ENCODE measurements at places on chromosomes 2 and 18.

DNA sequence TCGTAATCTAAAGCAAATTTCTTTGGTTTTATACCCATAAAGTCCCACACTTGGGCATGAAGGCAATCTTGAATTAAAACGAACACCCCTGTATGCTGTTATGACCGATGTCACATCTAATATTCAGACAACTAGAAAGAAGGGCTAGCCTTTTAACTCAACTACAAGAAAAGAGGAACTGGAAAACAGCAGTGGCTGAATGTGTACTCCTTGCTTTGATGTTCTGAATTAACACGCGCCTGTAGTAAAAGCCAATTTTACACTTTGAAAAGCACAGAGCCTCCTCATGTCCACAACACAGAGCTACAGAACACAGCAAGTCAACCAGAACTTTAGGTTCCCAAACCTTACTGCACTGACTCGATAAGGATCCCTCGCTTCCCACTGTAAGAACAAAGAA, 147.6 kb downstream of the HDAC4 start:
- DNase-seq, result no peak

DNA sequence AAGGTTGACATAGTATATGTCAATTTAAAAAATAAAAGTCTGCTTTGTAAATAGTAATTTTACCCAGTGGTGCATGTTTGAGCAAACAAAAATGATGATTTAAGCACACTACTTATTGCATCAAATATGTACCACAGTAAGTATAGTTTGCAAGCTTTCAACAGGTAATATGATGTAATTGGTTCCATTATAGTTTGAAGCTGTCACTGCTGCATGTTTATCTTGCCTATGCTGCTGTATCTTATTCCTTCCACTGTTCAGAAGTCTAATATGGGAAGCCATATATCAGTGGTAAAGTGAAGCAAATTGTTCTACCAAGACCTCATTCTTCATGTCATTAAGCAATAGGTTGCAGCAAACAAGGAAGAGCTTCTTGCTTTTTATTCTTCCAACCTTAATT, 78.6 kb upstream of the CSRNP3 start:
- DNase-seq, result no peak

- DNase-seq, result no peak
Observed at GRCh38 chr2:31415421-31415820, 879 bp upstream of the XDH start.

- DNase-seq, result no peak
Observed at GRCh38 chr2:65663831-65664407, 231.5 kb upstream of the SPRED2 start.

- DNase-seq, result no peak
Observed at GRCh38 chr2:24721470-24721869, 71.7 kb downstream of the PTRHD1 start.

GRCh38 chr18:41320100-41320499, 634.9 kb upstream of the PIK3C3 start:
- DNase-seq, result no peak

GRCh38 chr18:79352432-79352831, 43.3 kb upstream of the NFATC1 start:
- DNase-seq, result no peak

DNA sequence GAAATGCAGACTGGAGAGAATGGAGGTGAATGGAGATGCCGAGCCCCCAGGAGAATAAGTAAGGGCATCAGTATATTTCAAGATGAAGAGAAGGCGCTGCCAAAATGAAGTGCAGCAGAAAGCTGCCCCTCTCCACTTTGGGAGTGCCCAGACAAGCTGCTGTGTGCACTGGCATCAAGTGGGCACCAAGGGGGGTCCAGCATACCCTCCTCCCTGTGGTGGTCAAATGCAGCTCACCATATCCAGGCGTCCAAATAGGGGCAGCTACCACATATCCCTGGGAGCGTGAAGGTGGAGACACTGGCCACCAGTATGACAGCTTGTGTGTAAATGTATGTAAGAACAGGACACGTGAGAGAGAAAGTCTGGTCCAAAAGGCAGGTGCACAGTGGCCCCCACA, 236.6 kb downstream of the KLHL29 start:
- no peak for DNase-seq

- no peak for DNase-seq
Observed at GRCh38 chr2:85852152-85852840, 36.5 kb downstream of the ST3GAL5 start.

DNA sequence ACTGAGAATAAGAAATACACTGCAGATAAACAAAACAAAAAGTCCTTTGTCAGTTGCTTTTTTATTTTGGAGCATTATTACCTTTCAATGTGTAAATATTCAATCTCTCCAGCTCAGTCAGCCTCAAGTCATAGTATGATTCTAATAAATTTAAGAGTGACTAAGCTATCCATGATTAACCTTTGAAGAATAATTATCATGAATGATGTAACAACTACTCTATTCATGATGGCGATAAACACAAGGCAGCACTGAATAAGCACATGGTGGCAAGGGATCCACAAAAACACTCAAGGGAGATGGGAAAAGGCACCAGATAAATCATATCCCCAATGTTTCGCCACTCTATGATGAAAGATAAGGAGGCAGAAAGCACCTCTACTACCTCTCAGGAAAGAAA, 67.0 kb downstream of the MAP4K3 start:
- no peak for DNase-seq

GRCh38 chr2:111522231-111522768, 361.7 kb downstream of the ANAPC1 start:
- DNase-seq, result no peak

DNA sequence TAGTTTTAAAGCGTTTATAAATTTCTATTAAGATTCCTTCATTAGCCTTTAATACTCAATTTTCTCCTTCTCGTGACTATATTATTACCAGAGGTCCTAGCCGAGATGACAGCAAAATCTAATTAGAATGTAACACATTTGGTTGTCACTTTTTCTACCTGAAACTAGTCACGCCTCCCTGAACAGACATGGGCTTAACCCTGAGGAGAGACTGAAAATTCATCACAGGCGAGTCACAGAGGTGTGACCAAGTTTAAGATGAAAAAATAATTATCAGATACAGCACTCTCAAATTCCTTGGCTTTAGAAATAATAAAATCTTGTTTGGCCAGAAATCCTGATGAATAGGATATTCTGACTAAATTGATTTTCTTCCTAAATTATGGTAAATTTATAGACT, 834.4 kb upstream of the SLC39A10 start:
- no peak for DNase-seq

GRCh38 chr2:106840818-106841217, 45.1 kb downstream of the ST6GAL2 start:
- no peak for DNase-seq

- DNase-seq, result no peak
Observed at GRCh38 chr2:205698286-205699268, 16.3 kb downstream of the NRP2 start.

- DNase-seq, result no peak
Observed at GRCh38 chr2:28523902-28524301, 28.0 kb downstream of the PLB1 start.

DNA sequence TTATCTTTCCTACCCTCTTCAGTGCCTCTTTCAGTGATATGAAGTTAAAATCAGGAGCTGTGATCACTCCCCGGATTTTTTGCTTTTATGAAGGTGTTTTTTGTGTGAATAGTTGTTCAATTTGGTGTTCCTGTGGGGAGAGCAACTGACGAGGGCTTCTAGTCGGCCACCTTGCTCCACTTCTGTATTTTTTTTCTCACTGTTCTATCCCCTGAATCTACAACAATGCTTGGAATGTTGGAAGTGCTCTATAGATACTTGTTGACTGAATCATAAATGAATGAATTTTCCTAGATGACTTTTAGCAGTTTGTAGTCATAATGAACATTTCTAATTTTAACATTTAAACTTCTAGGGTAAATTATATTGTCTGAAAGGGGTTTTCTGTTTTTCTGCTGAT, 247.3 kb downstream of the ZNF385B start:
- DNase-seq, result no peak

DNA sequence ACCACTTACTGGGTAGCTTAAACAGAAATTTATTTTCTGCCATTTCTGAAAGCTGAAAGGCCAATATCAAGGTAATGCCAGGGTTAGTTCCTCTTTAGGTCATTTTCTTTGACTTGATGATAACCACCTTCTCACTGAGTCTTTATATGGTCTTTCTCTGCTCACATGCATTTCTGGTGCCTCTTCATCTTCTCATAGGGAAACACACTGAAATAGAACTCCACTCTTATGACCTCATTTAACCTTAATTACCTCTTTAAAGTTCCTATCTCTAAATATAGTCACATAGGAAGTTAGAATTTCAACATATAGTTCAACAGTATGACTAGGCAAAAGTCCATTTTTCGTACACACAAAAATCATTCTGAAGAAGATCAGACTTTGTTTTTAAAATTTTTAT, 616.8 kb upstream of the VRK2 start:
- no peak for DNase-seq

DNA sequence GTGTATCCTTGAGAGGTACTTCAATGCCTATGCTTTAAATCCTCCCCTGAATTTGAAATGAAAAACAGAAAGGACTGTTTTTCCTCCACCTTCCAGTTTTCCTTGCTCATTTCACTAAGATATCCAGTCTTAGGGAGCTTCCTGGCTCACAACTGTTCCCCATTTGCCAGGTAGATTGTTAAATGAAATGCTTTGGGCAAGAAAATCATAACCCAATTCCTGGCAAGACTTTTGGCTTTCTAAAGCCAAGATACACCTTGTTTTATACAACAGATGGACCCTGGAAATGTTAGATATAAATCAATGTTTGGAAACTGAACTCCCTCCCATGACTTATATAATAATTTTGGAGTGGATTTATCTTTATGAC, 3.6 kb upstream of the CHMP3 start:
- no peak for DNase-seq

- DNase-seq, result no peak
Observed at GRCh38 chr2:105882341-105882740, 137.6 kb downstream of the NCK2 start.

GRCh38 chr2:72579591-72580180, 246.1 kb downstream of the EXOC6B start:
- no peak for DNase-seq

GRCh38 chr2:188381614-188382013, 89.9 kb downstream of the GULP1 start:
- no peak for DNase-seq

DNA sequence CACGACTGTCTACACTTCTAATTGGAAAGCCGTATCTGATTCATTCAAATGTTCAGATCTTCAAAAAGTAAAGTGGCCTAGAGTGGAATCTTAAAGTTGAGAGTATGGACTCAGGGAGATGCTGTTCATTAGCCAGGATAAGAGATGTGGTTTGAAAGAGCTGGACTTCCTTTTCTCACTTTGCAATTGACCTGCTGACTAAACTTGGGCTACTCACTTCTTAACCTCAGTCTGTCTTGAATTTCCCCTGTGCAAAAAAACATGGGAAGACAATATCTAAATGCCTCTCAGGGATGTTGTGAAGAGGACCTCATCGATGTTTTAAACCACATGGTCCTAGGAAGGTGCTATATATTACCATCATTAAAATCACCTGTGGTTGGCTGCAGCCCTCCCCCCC, 64.1 kb downstream of the BCL2 start:
- DNase-seq, result no peak

Measured in activated CD4-positive, CD25-positive, alpha-beta regulatory T cell (primary cell).